ENCODE measurements at places on chromosomes 12 and 14. TPM values are rescaled to one million over a fixed set of nuclear protein-coding genes. Genes with fewer than 3 reads are reported as not detected.

SERPINA4 gene
- not detected for total RNA-seq

ASPG gene
- 6.9 TPM for total RNA-seq

ARHGAP9 gene
- not detected for total RNA-seq

GPRC5D gene
- not detected for total RNA-seq

SLC4A8 gene
- total RNA-seq, result 0.26 TPM

OAS1 gene
- total RNA-seq, result 4.9 TPM

TRHDE gene
- 0.26 TPM for total RNA-seq

CFL2 gene
- 17.9 TPM for total RNA-seq

FGF23 gene
- total RNA-seq, result not detected

RASSF9 gene
- 2.7 TPM for total RNA-seq

Measured in bronchial epithelial cell (primary cell).